ENCODE measurements at places on chromosomes 3 and 15.

DNA sequence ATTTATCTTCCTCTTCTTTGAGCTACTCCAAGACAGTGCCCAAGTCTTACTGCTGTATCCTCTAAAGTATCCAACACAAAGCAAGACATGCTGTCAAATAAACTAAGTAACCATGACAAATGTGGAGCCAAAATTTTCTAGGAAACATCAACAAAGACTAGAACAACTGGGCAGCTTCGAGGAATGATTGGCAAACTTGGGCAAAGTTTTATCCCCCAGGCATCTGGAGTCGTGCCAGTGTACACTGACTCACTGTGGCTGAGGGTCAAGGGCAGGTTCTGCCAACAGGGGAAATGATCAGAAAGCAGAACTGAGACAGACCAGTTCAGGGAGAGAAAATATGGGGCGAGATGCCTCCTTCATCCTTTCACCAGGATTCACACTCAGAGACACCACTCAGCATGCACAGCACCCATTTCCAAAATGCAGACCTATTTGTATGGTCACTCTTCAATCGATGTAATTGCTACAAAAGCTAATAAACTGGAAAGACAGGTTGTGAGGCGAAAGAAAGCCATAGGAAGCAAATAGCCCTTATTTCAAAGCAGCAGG lies 65.8 kb downstream of the MB21D2 start:
- no peak for DNase-seq

DNA sequence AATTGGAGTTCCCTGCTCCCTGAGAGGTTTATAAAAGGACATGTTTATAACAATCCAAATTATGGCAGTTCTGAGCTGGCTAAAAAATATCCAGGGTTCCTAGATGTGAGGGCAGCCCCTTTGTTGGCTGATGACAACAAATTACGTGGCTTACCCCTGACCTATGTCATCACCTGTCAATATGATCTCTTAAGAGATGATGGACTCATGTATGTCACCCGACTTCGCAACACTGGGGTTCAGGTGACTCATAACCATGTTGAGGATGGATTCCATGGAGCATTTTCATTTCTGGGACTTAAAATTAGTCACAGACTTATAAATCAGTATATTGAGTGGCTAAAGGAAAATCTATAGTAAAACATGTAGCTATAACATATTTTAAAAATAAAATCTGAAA lies 13.9 kb downstream of the AADAC start:
- no peak for DNase-seq

- DNase-seq: no peak
Observed at GRCh38 chr3:180265551-180265950, 228.8 kb upstream of the PEX5L start.

- DNase-seq: no peak
Observed at GRCh38 chr3:8338424-8338823, 163.2 kb upstream of the LMCD1 start.

- no peak for DNase-seq
Observed at GRCh38 chr3:72664184-72664975, 183.9 kb downstream of the SHQ1 start.

- DNase-seq: no peak
Observed at GRCh38 chr15:58433597-58434333, 2.0 kb downstream of the LIPC start.

GRCh38 chr15:61227950-61228936 lies 859 bp downstream of the RORA start:
- DNase-seq: no peak

GRCh38 chr15:67307156-67307555 lies 52.6 kb downstream of the IQCH start:
- no peak for DNase-seq

- no peak for DNase-seq
Observed at GRCh38 chr15:40536501-40536900, 28.3 kb downstream of the CCDC32 start.

GRCh38 chr3:11716573-11717290 lies 73.0 kb upstream of the VGLL4 start:
- DNase-seq: no peak

- DNase-seq: no peak
Observed at GRCh38 chr3:46863261-46863782, at the start of gene MYL3. Gene MYL3 (minus strand): TSS chr3:46863444. CDS start chr3:46863390, 54 bp downstream.

- no peak for DNase-seq
Observed at GRCh38 chr3:37223141-37223558, 48.8 kb upstream of the LRRFIP2 start.

- DNase-seq: no peak
Observed at GRCh38 chr3:128518587-128519490, 25.8 kb upstream of the GATA2 start.

GRCh38 chr15:95025924-95026728 lies 794.8 kb downstream of the MCTP2 start:
- DNase-seq: no peak

DNA sequence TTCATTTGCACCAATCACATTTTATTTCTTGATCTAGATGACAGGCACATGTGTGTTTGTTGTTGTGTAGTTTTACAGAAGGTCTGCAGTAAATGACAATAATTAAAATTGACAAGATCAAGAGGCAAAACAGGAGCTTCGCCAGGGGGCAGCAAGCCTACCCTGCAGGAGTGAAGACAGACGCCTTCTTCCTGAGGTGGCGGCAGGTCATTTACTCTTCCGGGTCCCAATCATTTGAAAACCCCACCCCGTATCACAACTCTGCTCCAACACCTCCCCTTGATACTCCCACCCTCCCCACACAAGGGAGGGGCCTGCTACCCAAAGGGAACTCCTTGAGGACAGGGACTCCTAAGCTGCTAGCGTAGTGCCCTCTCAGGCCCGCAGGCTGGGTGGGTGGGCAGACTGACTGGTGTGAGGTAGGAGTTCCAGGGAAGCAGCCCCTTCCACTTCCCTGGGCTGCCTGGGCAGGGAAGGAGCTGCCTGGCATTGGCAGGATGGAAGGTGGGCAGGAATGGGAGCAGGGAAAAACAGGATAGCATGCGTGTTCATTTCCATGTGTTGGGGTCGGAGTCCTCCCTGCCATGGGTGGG lies 13.1 kb downstream of the CHDH start:
- DNase-seq: no peak

GRCh38 chr3:123884203-123884831 lies at the start of gene MYLK:
Gene MYLK (minus strand): TSS chr3:123884332. CDS start chr3:123793841, 90,491 bp downstream.
- DNase-seq: peak; percentile 34

- DNase-seq: no peak
Observed at GRCh38 chr15:28051955-28052633, 47.0 kb downstream of the OCA2 start.

GRCh38 chr3:53705024-53705745 lies 141.0 kb downstream of the CHDH start:
- no peak for DNase-seq

DNA sequence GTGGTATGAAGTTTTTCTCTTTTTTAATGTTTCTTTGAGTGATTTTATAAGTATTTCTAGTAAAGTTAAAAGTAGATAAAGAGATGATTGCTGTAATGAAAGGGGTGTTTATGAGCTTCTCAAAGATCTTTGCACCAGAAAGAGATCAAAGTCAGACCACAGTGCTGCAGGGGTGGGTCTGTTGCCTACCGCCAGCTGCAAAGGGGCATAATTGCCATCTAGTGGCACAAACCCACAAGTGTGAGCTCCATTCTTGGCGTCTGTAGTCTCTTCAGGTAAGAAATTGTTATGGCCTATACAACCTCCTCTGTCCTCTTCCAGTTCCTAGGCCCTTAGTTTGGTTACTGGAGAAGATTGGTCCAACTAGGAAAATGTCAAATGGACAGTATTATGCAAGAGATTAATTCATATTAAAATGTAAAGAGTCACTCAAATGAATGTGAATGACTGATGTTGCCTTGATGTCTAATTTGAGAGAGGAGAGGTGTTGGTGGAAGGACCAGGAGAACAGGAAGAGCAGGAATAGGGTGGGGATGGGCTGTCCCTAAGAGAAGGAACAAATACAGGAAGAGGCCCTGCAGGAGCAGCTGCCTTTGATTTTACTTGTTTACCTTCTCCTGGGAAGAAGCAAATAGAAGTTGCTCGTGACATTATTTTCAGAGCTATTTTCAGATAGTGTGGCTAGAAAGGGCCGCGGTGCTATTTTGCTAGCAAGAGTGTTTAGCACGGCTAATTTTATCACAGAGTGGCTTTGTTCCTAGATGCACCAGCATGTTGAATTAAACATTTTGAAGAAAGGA lies 53.0 kb upstream of the GSK3B start:
- DNase-seq: no peak

DNA sequence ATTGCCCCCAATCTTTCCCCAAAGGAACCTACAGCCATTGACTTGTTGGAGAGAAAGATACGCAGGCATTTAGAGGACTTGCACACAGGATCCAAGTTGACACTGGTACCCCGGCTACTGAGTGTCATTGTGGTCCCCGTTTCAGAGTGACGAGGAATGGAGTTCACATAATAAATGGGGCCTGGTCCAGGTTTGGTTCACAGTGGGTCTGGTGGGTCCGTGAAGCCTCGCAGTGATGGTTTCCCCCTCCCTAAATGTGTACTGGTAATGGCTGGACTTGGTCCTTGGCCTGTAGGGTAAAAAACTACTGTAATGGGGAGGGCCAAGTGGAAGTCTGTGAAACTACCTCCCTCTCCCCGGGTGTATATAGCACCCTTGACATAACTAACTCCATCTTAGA lies 232.1 kb upstream of the LYSMD4 start:
- DNase-seq: no peak

DNA sequence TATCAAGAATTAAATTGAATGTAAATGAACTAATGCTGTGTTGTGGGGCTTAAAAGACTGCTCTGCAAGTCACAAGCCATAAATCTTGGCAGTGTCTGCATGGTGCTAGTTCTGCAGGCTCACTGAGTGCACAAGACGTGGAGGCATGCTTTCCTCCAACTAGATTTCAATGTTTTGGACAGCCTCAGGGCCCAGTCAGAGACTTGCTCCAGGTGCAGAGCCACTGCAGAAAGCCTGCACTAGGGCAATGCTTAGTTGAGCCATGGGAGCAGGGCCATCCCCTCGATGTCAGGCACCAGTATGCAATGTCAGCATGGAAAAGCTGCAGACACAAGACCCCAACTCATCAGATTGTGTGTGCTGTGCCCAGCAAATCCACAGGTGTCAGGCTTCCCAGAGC lies 234.5 kb upstream of the CDIN1 start:
- DNase-seq: no peak

DNA sequence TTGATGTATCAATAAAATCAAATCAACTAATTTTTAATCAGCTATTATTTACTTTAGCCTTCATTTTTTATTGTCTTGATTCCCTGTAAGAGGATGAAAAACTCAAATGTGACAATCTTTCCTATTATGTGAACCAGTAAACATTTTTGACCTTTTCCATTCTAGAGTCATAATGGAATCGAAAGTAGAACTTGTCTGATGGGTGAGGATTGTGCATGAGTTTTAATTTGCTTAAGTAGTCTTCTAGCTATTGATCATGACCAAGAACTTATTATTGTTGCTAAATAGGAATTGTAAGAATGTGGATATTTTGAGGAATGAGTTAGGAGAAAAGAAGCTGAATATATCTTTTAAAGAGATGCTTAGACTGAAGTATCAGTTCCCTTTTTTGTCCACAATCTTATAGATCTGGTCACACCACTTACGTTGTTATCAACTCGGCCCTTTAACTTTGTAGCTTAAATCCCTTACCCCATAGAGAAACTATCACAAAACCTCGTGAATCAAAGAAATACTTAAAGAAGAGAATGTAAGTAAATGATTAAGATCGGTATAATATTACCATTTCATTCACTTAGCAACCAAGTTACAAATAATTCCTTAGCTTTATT lies 147.3 kb downstream of the TP63 start:
- DNase-seq: no peak

DNA sequence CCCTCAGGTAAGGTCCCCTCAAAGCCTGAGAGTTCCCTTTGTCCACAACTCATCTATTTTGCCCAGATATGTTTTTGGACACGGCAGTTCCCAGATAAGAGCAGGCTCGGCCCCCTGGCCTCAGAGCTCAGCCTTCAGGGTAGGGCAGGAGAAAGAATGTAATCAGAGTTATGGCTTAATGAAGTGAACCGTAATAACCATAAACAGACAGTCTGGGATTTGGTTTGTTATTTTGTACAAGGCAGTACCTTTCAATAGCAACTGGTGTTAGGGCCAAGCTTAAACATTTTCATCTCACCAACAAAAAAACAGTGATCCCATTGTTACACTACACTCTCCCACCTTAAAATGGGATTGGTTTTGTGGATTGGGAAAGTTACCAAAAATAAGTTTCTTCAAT lies 12.2 kb upstream of the ALDH1A3 start:
- DNase-seq: no peak

DNA sequence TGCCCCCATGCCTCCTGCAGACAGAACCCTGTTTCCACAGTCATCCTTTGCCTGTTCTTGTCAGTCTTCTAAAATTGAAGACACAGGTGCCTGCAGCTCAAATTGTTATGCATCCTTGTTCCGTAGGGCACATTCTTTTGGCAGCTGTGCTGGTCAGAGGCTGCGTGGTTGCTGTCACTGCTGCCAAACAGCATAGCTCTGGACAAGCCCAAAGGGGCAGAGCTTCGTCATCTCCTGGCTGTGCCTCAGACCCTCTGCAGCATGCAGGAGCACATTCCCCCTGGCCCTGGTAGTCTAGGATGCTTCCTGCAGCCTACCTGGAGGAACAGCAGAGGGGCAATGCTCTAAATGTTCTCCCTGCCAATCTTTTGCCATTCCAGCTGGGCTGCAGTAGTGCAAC lies 2.1 kb upstream of the FBXL22 start:
- DNase-seq: no peak

DNA sequence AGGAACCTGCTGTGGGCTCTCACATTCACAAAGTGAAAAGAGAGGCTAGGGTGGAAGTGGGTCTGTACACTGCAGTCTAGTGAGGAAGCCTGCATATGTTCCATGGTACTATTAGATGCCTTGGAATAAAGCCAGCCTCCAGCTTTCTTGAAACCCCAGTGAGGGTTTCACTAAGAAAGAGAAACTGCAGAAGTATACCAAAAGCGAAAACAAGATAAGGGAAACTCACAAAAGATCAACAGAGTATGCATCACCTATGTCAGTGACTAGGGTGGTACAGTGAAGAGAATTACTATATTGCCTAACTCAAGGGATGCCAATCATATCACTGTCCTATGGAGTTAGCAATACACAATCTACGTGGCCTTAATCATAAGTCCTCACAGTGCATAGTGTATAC lies 212.5 kb upstream of the GADL1 start:
- DNase-seq: no peak

GRCh38 chr15:37695719-37696118 lies 238.7 kb upstream of the TMCO5A start:
- no peak for DNase-seq

DNA sequence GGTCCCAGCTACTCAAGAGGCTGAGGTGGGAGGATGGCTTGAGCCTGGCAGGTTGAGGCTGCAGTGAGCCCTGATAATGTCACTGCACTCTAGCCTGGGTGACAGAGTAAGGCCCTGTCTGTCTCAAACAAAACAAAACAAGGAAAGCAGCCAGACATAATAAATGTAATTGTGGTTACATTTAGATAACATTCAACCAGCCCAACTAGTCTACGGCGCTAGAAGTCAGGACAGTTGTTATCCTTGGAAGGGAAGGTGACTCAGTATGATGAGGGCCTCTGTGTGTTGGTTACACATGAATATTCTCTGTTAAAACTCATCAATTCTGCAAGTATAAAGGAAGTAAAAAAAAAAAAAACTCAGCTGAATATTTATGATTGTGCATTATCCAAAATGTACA lies 27.0 kb upstream of the CSPG5 start:
- DNase-seq: no peak

All from stimulated activated CD4-positive, alpha-beta T cell treated with anti-CD3 and anti-CD28 coated beads, Interleukin-12 subunit alpha, Interleukin-12 subunit beta, amount 100 ng/mL, for 24 hours (primary cell).